ENCODE measurements at places on chromosomes 1 and 21.

DNA sequence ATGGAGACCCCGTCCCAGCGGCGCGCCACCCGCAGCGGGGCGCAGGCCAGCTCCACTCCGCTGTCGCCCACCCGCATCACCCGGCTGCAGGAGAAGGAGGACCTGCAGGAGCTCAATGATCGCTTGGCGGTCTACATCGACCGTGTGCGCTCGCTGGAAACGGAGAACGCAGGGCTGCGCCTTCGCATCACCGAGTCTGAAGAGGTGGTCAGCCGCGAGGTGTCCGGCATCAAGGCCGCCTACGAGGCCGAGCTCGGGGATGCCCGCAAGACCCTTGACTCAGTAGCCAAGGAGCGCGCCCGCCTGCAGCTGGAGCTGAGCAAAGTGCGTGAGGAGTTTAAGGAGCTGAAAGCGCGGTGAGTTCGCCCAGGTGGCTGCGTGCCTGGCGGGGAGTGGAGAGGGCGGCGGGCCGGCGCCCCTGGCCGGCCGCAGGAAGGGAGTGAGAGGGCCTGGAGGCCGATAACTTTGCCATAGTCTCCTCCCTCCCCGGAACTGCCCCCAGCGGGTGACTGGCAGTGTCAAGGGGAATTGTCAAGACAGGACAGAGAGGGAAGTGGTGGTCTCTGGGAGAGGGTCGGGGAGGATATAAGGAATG is 505 bp downstream of the LMNA start:
- DNase-seq = peak; percentile 29

DNA sequence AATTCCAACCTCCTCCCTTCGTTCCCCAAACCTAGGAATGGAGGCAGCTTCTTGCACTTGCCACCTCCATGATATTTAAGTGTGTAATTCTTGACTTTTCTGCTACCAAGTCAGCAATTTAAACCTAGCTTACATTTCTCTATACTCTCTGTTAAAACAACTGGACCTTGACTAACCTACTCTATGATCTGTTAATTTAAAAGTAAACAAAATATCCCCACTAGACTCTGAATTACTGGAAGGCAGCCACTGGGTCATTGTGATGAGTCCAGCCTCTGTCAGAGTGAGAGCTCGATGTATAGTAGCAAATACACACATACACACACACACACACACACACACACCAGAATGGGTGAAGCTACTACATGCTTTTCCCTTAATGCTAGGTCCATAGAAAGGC is 40.0 kb upstream of the DHCR24 start:
- DNase-seq = no peak

DNA sequence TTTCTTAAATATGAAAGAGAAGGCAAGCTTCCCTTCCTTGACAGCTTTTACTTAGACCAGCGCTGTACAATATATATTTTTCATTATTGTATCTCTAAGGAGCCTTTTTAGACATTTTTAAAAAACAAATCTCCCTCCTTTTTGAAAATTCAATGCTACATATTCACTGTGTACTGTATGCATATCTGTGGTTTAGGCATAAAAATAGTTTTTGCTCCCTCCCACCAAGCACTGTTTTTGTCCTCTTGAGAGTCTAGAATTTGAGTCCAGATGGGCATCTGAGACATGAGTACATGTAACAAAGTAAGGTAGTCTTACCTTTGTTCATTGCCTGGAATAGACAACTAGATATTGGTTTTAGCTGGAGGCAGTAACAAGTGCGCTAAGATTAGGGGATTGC is 488.5 kb upstream of the RUNX1 start:
- DNase-seq = no peak

DNA sequence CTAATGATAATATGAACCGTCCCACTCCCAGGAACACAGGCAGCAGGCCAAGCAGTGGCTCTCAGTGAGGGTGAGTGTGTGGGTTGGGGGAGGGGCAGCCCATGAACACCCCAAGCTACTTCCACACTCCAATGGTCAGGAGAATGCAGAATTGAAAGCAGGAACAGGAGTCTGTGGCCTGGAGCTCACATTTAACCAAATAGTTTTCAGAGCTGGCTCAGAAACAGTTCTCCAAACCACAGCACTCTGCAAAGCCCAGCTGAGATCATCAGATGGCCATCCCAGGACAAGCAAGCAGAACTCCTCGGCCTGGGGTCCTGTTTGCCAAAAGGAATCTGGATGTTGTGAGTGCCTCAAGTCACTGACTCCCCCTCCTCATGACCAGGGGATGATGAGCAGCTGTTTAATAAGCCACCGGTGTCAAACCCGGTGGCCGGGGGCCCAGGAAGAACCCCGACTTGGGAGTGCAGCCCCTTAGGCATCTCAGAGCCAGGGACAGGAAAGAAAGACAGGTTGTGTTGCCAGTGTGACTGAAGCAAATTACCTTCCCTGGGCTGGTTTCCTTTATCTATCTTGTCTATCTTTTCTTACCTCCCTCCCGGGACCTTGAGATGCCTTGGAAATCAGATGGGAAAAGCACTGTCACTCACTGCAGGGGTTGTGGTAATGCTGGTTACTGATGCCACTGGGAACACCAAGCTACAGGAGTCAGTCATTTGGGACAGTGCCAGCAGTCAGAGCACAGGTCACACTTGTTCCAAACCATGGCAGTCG is 20.4 kb downstream of the DEGS1 start:
- no peak for DNase-seq

DNA sequence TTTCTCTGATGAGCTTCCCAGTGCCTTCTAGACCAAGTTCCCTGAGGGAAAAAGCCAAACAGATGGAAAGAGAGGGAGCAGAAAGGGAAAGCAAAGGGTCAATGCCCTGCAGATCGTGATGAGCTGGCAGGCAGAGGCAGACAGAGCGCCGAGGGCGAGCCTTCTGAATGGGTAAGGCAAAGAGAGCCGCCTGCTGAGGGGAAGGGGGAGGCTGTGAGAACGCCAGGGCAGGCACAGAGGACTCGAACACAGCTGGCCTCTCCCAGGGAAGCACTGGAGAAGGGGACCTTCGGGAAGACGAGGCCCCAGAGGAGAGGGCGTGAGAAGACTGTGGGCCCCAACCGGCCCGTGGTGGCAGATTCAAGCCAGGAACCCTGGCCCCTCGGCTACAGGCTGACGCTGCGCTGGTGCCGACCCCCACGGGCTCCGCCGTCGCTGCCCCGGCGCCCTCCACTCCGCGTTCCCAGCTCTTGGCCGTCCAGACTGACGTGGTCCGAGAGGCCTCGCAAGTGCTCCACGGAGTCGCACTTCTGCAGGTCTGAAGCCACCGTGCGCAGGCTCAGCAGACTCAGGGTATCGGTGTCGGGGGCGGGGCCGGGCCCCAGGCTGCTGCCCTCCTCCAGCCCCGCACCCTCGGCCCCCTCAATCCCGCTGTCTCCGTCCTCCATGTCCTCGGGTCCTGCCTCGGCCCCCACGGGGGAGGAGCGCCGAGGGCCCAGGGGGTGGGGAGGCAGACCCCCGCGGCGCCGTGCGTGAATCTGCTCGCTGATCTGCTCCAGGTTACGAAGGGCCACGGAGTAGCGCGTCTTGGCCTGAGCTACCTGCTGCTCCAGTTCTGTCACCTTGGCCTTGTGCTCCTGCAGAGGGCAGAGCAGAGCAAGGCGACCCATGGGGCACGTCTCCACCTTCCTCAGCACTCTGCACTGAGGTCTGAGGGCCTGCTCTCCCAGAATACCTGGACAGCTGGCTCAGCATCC is 13.9 kb downstream of the SH3BP5L start:
- no peak for DNase-seq

DNA sequence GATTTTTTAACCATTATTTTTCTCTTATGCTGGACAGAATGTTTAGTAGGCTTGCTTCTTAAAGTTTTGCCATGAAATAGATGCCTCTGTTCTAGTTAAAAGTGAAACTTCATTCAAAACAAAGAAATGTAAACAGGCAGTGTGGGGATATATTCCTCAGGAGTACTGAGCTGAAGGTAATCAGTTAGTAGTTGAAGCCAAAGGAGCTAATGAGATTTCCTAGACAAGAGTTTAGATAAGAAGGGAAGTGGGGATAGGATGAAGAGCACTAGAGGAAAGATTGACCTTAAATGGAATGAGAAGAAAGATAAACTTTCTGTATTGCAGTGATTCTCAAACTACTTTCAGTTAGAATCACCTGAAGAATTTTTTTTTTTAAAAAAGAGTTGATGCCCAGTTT is 23.9 kb downstream of the PRRC2C start:
- no peak for DNase-seq

- DNase-seq = no peak
Measured at GRCh38 chr21:24272521-24272938, 1334.8 kb downstream of the MRPL39 start.

GRCh38 chr1:11792106-11792505 is 13.7 kb downstream of the MTHFR start:
- no peak for DNase-seq

DNA sequence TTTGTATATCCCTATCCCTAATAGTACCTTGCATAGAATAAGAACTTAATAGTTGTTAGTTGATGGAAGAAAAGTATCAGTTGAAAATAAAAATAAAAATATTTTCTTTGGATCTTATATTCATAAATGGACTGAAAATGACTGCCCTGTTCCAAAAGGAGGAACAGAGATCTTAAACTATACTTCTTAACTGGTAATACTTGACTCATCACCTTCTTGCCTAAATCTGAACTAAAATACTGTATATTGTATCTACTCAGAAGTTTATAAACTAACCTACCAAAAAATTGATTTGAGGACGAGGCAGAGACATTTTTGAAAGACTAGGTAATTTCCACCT is 178.8 kb downstream of the SYT2 start:
- no peak for DNase-seq

DNA sequence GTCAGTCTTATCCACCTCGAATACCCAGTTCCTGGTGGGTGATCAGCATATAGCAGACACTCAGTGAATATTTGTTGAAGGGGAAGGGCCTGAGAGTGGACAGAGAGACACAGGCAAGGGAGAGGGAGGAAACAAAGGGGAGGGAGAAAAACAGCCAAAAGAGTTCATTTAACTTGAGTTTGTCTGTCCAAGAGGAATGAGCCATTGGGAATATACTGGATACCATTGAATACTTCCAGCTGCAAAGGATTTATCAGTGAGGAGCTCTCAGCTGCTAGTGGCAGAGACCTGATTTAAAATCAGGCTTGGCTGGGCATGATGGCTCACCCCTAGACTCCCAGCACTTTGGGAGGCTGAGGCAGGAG is 11.5 kb upstream of the BGLAP start:
- DNase-seq = no peak

- no peak for DNase-seq
Measured at GRCh38 chr1:31407029-31407626, 5.9 kb upstream of the SERINC2 start.
